ENCODE measurements at places on chromosomes 11 and 22. TPM values are rescaled to one million over a fixed set of nuclear protein-coding genes. Genes with fewer than 3 reads are reported as not detected.

The CHST1 gene
- total RNA-seq, result 1.7 TPM

The TMEM109 gene
- total RNA-seq, result 125 TPM

The ARHGAP20 gene
- 0.02 TPM for total RNA-seq

The APOA1 gene
- total RNA-seq, result 0.16 TPM

The CASP1 gene
- total RNA-seq, result 0.52 TPM

The FBLN1 gene
- total RNA-seq, result 50.2 TPM

The NAV2 gene
- 19.2 TPM for total RNA-seq

The C22orf31 gene
- total RNA-seq, result not detected

The DCUN1D5 gene
- 61.8 TPM for total RNA-seq

The GAS2 gene
- 0.68 TPM for total RNA-seq

The MMP27 gene
- total RNA-seq, result not detected

The SLC5A4 gene
- not detected for total RNA-seq

The RTN4R gene
- 11.6 TPM for total RNA-seq

The B3GAT1 gene
- not detected for total RNA-seq

The SLC25A18 gene
- 0.08 TPM for total RNA-seq

The MCHR1 gene
- not detected for total RNA-seq
